ENCODE measurements at places on chromosomes 11 and 22. TPM values are rescaled to one million over a fixed set of nuclear protein-coding genes. Genes with fewer than 3 reads are reported as not detected.

The MMP13 gene
- not detected for total RNA-seq

- H3K4me3 ChIP-seq = peak overlapping the region; percentile 82
- H3K27ac ChIP-seq = peak overlapping the region; percentile 98
- no peaks in the 10 kb centered on the region for H3K27me3 ChIP-seq
- peaks cover 13% of the 10 kb centered on the region for H3K36me3 ChIP-seq
- H3K4me1 ChIP-seq = no peaks in the 10 kb centered on the region
Measured at GRCh38 chr11:125626288-125626950, 1.5 kb downstream of the CHEK1 start.

The SMPD1 gene
- 3.1 TPM for total RNA-seq

The BIK gene
- 2.1 TPM for total RNA-seq

The POU2F3 gene
- total RNA-seq = 1.1 TPM

- H3K27ac ChIP-seq = no peak overlapping the region
- no peaks in the 10 kb centered on the region for H3K27me3 ChIP-seq
- no peaks in the 10 kb centered on the region for H3K36me3 ChIP-seq
- H3K4me1 ChIP-seq = peaks cover 5% of the 10 kb centered on the region
Measured at GRCh38 chr11:8058216-8058615, 22.8 kb upstream of the TUB start.

DNA sequence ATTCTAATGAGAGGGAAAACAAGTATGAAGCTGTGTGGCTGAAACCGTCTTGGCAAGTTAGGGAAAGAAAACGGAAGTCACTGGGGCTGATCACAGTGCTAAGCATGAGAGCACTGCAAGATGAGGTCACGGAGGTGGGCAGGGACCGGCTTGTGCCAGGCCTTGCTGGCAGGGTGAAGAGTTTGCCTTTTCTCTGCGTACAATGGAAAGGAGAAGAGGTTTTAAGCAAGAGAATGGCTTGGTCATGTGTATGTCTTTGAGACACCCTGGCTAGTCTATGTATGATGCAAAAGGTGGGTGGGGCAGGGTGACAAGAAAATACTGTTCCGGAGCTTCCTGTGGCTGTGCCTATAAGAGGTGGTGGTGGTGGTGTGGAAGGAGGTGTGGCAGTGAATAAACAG, 567.9 kb downstream of the NTM start:
- no peaks in the 10 kb centered on the region for H3K36me3 ChIP-seq
- H3K27ac ChIP-seq = no peak overlapping the region
- no peak for DNase-seq
- no peak overlapping the region for H3K4me3 ChIP-seq
- no peaks in the 10 kb centered on the region for H3K27me3 ChIP-seq

DNA sequence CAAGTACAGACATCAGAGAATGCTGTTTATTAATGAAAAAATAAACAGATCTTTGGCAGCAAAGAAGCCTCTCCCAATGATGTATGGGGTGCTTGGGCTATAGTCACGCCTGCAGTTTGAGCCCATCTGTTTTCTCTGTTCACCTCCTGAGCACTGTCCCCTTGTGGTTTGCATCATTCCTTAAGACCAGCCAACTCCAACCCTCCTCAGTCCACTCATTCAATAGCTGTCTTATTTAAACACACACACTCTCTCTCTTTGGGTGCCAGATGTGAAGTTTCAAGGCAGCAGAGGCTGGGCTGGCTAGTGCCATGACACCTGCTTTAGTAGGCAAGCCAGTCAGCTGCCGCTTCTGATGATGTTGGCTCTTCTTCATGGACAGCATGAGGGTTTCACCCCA, 58.1 kb downstream of the POLD3 start:
- no peaks in the 10 kb centered on the region for H3K36me3 ChIP-seq
- H3K4me3 ChIP-seq = no peak overlapping the region
- no peak for DNase-seq
- no peak overlapping the region for H3K27ac ChIP-seq

DNA sequence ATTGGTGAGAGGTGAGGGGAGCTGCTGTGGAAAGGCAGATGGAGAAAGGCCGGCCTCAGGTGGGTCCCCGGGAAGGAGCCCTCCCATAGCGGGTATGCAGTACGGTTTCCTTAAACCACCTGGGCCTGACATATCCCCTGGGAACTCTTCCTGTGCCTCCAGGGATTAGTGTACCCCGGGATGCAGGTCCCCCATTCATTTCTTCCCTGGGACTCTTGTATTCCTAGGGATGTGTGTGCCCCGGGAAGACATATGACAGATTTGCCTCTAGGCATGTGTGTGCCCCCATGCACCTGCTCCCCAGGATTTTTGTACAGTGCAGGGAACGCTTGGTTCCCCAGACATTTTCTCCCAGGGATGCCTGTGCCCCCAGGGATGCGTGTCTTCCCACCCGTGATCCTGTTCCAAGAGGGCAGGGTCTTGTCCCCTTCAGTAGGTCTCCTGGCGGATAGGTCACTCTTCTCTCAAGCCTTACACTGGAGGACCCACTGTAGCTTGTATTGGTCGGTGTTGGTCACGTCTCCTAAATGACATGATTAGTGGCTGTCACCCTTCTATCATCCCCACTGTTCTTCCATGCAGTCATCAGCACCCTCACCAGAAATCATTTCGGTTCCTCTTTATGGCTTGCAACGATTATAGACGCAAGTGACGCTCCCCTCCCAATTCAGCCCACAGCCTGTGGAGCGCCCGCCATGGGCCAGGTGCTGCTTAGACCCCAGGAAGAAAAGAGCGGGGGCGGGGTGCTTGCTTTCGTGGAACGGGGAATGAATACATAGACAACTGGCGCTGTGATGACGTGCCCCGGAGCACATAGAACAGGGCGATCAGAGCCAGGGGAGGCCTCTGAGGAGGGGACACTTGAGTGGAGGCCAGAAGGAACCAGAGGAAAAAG, 1.3 kb downstream of the PARVB start:
- H3K4me1 ChIP-seq = no peaks in the 10 kb centered on the region
- H3K4me3 ChIP-seq = no peak overlapping the region
- H3K27ac ChIP-seq = no peak overlapping the region
- no peaks in the 10 kb centered on the region for H3K36me3 ChIP-seq
- DNase-seq = no peak

- H3K4me3 ChIP-seq = no peak overlapping the region
- no peak for DNase-seq
- no peaks in the 10 kb centered on the region for H3K36me3 ChIP-seq
Measured at GRCh38 chr11:43554148-43554473, 126.4 kb upstream of the HSD17B12 start.

GRCh38 chr11:27945348-27945747, 162.6 kb downstream of the KIF18A start:
- no peaks in the 10 kb centered on the region for H3K4me1 ChIP-seq
- H3K27me3 ChIP-seq = no peaks in the 10 kb centered on the region
- H3K36me3 ChIP-seq = no peaks in the 10 kb centered on the region
- no peak overlapping the region for H3K4me3 ChIP-seq

DNA sequence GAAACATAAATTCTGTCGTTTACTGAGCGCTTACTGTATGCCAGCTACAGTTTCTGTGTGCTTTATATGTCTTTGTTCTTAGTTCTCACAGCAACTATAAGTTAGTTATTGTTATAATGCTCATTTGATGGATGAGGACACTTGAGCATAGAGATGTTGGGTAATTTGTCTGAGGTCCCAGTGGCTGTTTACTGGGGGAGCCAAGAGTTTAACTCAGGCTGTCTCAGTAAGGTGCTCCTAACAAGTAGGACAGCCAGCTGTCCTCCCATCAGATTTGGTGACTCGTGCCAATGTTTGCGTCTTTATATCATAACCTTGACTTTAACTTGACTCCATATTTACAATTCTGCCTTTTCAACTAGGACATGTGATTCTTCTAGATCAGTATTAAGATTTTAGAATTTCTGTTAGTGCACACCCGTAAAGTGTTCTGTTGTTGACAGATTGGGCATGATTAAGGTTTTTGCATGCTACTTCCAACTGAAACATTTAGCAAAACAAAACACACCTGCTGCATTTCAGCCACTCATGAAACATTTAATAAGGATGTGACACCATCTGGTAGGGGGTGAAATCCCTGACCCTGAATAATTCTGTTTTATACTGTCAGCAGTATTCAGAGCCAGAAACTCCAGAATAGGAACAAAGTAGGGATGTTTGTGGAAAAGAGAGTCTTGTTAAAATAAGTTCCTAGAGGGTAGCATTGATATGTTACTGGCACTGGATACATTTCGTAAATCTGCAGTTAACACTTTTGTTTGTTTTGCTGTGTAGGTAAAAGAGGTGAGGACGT, 1.9 kb downstream of the REXO2 start:
- peaks cover 6% of the 10 kb centered on the region for H3K4me1 ChIP-seq
- H3K27me3 ChIP-seq = no peaks in the 10 kb centered on the region
- no peak overlapping the region for H3K27ac ChIP-seq
- 0 out of 2 replicates have a peak overlapping the region, but pooled peaks have one; percentile 15 for H3K4me3 ChIP-seq

DNA sequence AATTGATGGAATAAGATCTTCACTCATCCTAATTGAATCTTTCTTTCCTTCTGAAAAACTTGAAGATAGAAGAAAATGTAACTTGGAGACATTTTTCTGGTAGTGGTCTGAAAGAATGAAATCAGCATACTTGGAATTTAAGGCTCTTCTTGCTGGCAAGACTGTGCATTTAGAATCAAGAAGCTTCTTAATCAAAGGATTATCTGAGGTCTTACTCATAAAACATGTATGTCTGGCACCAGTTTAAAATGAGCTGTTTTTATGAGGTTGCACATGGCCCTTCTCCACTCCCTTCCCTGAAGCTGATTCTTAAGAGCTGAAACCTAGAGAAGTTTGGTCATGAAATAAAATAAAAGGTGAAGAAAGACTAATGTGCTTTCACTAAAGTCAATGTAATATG, 77.3 kb downstream of the ARHGEF12 start:
- H3K4me3 ChIP-seq = no peak overlapping the region
- no peaks in the 10 kb centered on the region for H3K36me3 ChIP-seq
- no peak overlapping the region for H3K27ac ChIP-seq
- DNase-seq = no peak
- no peaks in the 10 kb centered on the region for H3K4me1 ChIP-seq
- H3K27me3 ChIP-seq = no peaks in the 10 kb centered on the region

GRCh38 chr22:41833369-41834004, 582 bp downstream of the SREBF2 start:
- DNase-seq = no peak
- peak overlapping the region; percentile 88 for H3K27ac ChIP-seq
- peaks cover 15% of the 10 kb centered on the region for H3K36me3 ChIP-seq

DNA sequence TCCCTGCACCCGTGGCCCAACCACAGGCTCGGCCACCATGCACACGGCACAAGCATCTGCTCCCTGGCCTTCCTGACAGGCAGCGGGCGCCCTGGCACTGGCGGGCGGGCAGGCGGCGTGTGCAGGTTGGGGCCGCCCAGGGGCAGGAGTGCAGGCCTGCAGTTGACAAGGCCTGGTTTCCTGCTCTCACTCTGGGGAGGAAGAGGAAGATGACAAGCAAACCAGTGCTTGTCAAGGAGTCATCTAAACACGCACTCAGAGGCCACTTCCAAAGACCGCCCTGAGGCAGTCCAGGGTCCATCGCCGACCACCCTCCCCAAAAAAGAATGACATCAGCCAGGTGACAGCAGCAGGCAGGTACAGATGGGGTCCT, 65.3 kb upstream of the LINC01488 start:
- H3K4me1 ChIP-seq = no peaks in the 10 kb centered on the region
- no peaks in the 10 kb centered on the region for H3K36me3 ChIP-seq
- H3K27ac ChIP-seq = no peak overlapping the region
- H3K27me3 ChIP-seq = no peaks in the 10 kb centered on the region
- no peak overlapping the region for H3K4me3 ChIP-seq

DNA sequence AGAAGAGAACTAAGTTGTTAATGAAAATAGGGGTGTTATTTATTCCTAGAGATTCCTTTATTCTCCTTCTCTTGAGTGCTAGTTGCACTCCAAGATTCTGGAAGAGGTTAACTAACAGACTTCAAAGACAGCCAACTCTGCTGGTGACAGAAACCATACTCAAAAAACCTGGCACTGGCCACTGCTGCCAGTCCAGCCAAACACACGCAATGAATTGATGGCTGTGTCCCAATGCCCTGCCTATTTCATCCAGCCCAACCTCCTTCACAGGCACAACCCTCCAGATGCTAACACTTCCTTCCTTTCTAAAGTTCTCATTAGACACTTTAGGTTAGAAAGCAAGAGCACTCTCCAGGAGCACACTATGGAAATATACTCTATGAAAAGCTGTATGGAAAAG, 150.8 kb upstream of the C11orf58 start:
- no peak overlapping the region for H3K27ac ChIP-seq
- no peaks in the 10 kb centered on the region for H3K4me1 ChIP-seq
- DNase-seq = no peak
- H3K36me3 ChIP-seq = no peaks in the 10 kb centered on the region
- no peaks in the 10 kb centered on the region for H3K27me3 ChIP-seq
- H3K4me3 ChIP-seq = no peak overlapping the region

- H3K4me3 ChIP-seq = no peak overlapping the region
- no peak overlapping the region for H3K27ac ChIP-seq
- H3K36me3 ChIP-seq = no peaks in the 10 kb centered on the region
- H3K27me3 ChIP-seq = no peaks in the 10 kb centered on the region
Measured at GRCh38 chr11:67043572-67044349, 12.9 kb upstream of the RHOD start.

- no peak overlapping the region for H3K4me3 ChIP-seq
- no peak for DNase-seq
- H3K4me1 ChIP-seq = 0 out of 2 replicates have a peak, but pooled peaks cover 2% of the 10 kb centered on the region
- no peaks in the 10 kb centered on the region for H3K27me3 ChIP-seq
- no peak overlapping the region for H3K27ac ChIP-seq
- H3K36me3 ChIP-seq = no peaks in the 10 kb centered on the region
Measured at GRCh38 chr11:11446967-11447366, 93.9 kb upstream of the CSNK2A3 start.

DNA sequence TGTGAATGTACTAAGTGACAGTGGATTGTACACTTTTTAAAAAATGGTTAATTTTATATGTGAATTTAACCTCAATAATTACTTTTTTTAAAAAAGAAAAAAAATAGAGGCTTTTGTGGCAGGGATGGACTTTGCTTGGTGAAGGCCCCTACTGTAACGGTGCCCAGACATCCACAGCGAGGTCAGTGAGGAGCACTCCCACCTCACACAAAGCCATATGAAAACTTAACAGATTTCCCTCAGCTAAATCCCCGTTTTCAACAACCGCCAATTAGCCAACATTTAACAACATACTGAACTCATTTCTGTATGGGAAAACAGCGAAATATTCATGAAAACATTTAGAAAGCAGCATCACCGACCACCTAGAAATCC, 642 bp upstream of the C11orf58 start:
- H3K36me3 ChIP-seq = 0 out of 2 replicates have a peak, but pooled peaks cover 2% of the 10 kb centered on the region
- H3K27me3 ChIP-seq = no peaks in the 10 kb centered on the region
- H3K4me1 ChIP-seq = 0 out of 2 replicates have a peak, but pooled peaks cover 3% of the 10 kb centered on the region
- peak overlapping the region; percentile 94 for H3K27ac ChIP-seq
- H3K4me3 ChIP-seq = peak overlapping the region; percentile 82
- DNase-seq = no peak
